ENCODE measurements at places on chromosomes 5 and 9.

GRCh38 chr5:122322801-122323548 lies 10.9 kb downstream of the SNCAIP start:
- DNase-seq, result no peak

GRCh38 chr5:124996764-124997077 lies 250.3 kb upstream of the ZNF608 start:
- no peak for DNase-seq

- DNase-seq, result no peak
Measured at GRCh38 chr5:143992496-143992895, 178.0 kb downstream of the YIPF5 start.

GRCh38 chr5:36227046-36227445 lies 14.7 kb downstream of the NADK2 start:
- no peak for DNase-seq

DNA sequence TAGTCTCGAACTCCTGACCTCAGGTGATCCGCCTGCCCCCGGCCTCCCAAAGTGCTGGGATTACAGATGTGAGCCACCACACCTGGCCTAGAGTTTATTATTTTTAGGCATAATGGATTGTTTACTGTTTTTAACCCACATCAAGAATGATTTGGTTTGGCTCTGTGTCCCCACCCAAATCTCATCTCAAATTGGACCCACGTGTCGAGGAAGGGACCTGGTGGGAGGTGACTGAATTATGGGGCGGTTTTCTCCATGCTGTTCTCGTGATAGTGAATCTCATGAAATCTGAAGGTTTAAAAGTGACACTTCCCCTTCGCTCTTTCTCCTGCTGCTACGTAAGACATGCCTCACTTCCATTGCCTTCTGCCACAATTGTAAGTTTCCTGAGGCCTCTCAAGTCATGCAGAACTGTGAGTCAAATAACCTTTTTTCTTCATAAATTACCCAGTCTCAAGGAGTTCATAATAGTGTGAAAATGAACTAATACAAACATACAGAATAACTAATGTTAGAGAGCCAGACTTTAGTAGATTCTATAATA lies 88.2 kb downstream of the RICTOR start:
- no peak for DNase-seq

DNA sequence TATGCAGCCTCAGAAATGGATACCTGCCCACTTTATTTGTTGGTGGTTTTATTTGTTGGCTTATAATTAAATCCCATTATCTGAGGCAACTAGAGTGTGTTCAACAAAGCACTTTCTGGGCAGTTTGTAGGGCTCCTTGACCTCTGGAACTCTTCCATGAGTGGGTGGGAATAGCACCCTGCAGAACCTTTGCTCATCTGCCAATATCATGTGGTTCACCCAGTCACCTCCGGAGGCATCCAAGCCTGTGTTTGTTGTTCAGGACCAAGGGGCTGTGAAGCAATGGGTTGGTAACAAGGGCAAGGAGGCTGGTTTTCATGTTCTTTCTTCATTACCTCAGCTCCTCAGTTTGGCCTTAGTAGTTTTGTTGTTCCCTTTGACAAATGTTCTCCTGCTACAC lies 314.0 kb downstream of the NDUFS4 start:
- no peak for DNase-seq

DNA sequence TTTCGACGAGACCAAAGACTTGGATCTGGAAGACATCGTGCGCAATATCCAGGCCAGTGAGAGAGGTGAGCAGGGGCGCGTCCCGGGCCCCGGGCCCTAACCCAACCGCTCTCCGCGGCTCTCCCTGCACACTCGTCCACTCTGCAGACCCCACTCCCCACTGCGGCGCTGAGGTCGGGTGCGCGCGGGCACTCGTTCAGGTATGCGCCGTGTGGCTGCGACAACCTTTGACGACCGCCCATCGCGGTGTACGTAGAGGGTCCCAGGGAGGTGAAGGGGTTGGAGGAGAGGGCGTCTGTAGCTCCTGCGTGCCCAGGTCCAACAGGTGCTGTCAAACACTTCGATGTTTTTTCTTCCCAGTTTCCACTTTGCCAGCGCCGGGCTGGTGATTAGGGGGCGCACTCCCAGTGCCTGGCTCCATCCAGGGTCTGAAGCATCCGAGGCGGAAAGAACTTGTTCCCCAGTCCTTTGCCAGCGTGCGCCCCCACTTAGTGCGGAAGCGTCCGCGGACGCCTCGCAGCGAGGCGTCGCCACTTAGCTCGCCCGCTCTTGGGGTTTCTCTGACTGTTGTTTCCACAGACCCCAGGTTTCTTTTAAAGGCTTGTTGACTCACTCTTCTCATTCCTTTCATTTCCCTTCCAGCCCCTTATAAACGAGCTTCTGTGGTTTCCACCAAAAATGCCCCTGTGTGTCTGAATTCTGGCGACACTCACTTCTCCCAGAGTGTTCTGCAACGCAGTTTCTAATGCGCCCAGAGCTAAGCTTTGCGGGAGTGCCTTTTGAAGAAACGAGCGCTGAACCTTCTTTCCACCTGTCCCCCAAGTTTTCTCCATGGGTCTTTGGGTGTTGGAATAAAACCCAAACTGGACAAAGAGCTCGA lies 1.6 kb downstream of the NPR3 start:
- DNase-seq, result no peak

GRCh38 chr9:17402309-17402708 lies 176.6 kb upstream of the SH3GL2 start:
- no peak for DNase-seq

DNA sequence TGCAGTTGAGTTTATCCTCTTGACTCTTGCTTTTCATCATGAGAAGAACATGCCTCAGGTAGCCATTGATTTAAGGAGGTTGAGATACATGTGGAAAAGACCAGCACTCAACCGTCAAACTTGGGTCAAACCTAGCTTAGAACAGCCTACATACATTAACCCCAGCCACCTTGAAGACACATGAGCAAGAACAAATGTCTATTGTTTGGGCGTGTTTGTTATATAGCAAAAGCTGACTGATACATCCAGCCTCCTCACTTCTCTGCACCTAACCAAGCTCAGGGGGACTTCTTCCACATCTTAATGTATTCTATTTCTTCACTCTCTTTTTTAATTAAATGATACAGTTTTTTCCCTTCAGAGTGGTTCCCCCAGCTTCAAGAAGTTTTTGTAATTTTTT lies 28.7 kb downstream of the DRD1 start:
- no peak for DNase-seq

GRCh38 chr5:137630972-137631370 lies 104.9 kb downstream of the KLHL3 start:
- DNase-seq, result no peak
